ENCODE measurements at places on chromosomes 11 and 22. TPM values are rescaled to one million over a fixed set of nuclear protein-coding genes. Genes with fewer than 3 reads are reported as not detected.

DNA sequence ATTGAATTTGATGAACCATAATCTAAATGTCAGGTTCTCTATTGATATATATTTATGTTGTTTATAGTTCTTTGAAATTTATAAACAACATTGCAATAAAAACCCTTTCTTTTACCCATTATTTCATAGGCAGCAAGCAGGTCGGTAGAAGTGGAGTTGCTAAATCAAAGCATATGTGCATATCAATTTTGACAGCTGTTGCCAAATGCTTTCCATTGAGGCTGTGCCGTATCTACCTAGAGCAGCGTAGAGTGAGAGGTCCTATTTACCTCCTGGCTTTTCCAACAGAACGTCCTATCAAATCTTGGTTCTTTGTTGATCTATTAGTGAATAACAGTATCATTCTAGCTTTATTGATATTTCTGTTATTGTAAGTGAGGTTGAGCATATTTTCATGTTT, 77.5 kb upstream of the SLC22A12 start:
- no peak for DNase-seq

Gene LARGE1
- total RNA-seq = 6.6 TPM

Gene XKR3
- total RNA-seq = not detected

Gene FAU
- 211 TPM for total RNA-seq

GRCh38 chr11:58957922-58958321, 18.6 kb downstream of the GLYATL1 start:
- DNase-seq = no peak

DNA sequence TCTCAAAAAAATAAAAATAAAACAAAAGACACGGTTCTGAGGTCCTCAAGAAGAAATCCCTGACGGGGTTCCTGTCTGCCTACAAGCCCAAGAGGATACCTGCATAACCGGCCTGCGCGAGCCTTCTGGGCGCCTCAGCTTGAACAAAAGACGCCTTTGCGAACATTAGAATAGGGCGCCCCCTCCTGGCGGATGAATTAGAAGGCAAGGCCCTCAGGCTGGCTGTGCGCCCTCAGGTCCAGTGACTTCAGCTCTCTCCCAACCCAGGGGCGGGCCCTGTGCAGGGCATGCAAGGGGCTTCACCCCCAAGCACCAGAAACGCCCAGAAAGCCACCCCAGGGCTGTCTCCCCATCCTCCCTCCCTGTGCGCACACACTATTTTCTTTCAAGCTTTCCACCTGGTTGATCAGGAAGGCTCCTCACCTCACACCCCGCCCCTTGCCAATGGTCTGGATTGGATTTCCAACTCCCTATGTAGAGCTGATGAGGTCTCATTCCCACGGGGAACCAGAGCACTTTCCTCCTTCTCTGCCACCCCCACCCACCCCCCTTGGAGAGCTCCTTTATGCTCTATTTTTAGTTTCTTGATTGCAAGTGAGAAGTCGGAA, 273.3 kb downstream of the BUD13 start:
- DNase-seq = peak; percentile 62

GRCh38 chr11:33256813-33257159, 395 bp upstream of the HIPK3 start:
- no peak for DNase-seq

DNA sequence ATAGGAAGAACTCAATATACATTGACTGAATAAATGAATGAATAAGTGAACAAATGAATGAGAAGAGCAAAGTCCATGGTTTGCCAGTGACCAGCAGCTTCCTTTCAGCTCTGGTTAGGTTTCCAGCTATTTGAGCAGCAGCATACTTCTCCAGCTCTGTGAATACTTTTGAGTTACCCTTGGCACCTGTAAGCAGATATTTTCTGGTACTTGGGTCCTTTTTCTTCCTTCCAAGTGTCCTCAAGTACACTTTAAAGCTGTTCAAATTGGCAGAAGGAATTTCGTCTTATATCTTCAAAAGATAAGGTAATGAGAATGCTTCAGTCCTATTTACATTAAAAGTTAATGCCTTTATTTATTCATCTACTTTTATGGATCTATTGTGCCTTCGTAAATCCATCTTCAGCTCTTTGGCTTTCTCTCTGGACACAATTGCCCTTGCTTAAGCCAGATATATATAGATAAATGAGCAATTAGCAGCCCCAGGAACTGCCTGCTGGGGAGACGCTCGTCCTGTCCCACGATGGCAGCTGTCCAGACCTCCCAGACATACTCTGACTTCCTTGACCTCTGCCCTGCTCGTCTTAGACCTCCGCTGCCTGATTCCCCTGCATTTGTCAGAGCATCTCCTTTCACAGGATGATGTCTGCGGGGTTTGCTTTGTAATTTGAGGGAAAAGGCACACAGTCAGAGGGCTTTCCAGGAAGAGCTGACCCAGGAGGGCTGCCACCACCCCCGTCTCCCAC, 926.3 kb downstream of the OPCML start:
- DNase-seq = no peak

DNA sequence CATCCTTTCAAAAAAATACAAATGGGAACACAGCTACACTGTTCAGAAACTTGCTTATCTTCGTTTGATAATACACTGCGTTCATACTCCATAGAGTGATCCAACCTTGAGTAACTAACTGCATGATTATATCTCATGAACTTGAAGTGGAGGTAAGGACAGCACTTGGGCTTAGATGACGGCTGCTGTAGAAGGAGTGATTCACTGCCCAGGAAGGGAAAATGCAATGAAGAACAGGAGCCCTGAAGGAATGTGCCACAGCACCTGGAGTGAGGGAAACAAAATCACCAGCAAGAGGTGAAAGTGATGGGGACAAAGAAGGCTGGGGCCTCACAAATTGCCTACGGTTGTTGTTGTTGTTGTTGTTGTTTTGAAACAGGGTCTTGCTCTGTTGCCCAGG, 44.1 kb upstream of the SC5D start:
- no peak for DNase-seq

DNA sequence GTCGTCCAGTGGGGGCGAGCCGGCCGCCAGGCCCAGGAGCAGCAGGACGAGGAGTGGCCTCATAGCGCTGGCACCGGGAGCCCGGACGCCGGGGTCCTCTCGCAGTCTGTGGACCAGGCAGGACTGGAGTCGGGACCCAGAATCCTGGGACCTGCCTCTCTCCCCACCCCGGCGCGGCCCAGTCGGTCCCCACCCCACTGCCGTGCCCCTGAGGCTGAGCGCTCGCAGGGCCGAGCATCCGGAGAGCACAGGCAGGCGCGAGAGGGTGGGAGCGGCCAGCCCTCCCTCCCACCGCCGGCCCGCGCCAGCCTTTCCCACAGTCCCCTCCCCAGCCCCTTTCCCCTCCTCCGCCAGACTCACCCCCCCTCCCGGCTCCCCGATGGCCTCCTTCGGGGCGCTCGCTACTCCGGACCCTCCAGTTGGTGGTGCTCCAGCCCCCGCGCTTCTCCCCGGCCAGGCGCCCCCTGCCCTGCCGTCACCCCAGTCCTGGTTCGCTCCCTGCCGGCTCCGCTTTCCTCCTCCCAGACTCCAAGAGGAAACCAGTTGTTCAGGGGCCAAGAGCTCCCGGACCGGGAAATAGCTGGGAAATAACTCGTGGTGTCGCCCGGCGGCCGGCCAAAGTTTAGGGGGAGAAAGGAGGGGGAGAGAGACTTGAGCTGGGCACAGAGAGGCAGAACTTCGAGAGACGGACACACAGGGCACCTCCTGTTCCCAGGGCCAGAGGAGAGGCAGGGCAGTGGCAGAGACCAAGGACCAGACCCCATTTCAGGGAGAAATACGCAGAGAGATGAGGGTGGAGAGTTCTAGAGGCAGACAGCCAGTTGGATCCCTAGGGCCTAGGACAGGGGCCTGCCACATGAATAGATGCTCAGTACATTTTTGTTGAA, at the start of gene C1QTNF5:
C1QTNF5 (minus strand) TSS at position 549 of the 887 bp plus-strand sequence; CDS start at position 63, 486 bp downstream.
- peak; percentile 91 for DNase-seq

DNA sequence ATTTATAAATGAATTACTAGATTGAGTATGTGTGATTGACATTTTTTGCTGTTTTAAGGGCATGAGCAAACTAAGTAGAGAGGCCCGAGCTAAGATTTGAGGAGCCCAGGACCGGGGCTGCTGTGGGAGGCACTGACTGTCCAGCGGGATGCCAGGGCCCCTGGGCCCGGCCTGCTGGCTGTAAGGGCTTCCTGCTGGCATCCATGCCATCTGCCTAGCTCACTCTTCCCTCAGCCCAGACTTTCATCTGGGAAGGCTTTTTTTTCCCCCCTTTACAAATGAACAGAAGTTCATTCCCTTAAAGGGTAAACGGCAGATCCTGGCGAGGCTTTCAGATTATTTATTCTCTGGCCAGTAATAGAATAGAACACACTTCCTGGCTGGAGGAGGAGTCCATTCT, 16.0 kb upstream of the TP53I11 start:
- no peak for DNase-seq

DNA sequence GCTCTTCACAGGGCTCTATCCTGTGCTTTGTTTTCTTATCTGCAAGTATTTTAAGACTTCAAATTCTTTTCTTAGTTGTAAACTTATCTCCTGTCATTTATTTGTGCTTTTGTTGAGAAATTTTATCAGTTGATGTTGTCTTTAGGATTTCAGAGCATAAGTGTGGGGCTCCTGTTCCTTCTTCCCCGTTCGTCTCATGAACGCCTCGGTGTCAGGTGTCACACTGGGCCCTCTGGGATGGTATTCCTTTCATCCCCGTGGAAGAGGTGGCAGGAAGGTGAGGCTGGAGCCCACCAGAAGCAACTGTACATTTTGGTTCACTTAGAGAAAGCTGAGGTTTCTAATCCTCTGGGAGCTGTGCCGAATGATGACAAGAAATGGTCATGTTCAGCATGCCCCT, 17.9 kb downstream of the NADSYN1 start:
- DNase-seq = no peak

GRCh38 chr11:94766713-94767206, 1.4 kb upstream of the AMOTL1 start:
- no peak for DNase-seq

DNA sequence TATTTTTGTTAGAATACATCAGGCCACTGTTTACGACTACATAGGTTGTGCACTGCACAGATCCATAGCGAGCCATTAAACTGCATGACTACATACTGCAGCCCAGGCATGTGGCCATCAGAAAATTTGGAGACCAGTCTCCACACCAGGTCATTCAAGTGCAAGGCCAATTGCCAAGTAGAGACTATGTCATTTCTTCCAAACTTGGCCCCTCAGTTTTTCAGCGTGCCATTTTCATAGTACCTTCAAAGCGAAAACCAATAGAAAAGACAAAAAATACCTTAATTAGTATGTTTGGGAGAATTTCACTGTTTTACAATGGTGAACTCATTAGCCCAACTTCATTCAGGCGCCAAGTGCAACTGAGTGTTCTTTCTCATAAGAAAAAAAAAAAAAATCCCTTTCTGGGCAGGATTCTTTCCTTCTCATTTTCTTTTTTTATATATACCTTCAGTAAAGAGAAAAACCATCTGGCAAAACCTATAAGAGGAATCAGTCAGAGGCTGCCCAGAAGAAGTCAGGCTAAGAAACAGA, 30.4 kb downstream of the PAMR1 start:
- no peak for DNase-seq

- no peak for DNase-seq
Observed at GRCh38 chr22:33104147-33104854, 46.1 kb upstream of the SYN3 start.

GRCh38 chr11:134132808-134133207, 63.9 kb downstream of the JAM3 start:
- DNase-seq = no peak

DNA sequence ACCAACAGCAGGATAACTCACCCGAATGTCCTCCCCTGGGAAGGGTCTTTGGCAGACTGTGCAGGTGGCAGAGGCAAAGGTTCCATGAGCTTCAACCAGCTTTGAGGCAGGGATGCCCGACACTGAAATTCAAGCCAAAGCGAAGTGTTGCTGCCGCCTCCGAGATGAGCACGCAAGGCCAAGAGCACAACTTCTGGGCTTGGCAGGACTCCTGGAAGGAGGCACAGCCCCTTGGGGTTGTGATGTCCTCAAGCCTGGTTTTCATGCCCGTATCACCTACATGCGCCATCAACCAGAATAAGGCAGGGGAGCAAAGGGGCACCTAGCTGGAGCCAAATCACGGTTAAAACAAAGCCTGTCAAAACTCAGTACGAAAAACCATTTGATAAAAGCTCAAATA, 5.7 kb downstream of the SIRT3 start:
- DNase-seq = no peak

DNA sequence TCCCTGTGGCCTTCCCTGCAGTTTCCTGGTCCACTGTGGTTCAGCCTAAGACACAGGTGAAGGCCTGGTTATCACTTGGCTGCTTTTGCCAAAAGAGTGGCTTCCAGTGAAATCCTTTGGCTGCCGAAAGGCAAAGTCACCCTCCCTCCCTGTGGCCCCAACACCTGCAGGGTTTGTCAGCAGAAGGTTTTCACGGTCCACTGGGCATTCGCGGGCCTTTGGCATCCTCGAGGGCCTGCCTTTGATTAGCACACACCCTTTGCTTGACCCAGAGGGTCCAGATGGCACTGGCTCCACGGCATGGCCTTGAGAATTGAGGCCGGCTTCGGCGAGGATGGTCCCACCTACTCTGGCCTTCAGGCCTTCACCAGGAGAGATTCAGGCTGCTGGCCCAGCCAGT, 35.3 kb downstream of the RTN4R start:
- no peak for DNase-seq

Gene SLC5A12
- total RNA-seq = not detected

DNA sequence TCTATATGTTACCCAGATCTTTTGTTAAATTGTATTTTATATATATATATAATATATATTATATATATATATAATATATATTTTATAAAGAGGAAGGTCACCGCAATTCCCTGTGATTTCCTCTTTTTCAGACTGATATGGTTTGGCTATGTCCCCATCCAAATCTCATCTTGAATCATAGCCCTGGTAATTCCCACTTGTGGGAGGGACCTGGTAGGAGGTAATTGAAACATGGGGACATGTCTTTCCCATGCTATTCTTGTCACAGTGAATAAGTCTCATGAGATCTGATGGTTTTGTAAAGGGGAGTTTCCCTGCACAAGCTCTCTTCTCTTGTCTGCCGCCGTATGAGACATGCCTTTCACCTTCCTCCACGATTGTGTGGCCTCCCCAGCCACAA, 157.6 kb downstream of the RAB38 start:
- DNase-seq = no peak

DNA sequence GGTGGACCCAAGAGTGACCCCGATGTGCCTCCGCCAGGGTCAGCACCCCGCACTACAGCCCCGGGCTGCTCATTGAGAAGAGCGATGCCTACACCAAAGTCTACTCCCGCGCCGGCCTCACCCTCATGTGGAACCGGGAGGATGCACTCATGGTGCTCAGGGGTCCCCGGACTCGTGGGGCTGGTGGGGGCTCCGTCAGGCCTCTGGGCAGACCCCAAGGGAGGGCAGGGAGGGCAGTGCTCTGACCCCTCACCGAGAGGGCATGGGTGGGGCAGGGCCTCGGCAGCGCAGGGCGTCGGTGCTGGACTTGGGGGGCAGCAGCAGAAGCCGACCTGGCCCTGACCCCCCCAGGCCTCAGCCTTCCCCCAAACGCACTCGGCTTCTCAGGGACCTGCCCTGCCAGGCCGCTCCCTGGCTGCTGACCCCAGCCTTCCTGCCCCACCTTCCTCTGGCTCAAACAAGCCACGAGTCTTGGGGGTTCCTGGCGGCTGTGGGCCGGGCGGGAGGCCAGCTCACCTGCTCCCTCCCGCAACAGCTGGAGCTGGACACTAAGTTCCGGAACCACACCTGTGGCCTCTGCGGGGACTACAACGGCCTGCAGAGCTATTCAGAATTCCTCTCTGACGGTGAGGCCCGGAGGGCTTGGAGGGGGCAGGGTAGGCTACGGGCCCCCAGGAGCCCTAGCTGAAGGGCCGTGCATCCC, 2.9 kb downstream of the MUC2 start:
- no peak for DNase-seq

Gene SYCE3
- not detected for total RNA-seq

Gene EHF
- not detected for total RNA-seq

Gene CD248
- total RNA-seq = under 0.01 TPM

Gene C11orf87
- total RNA-seq = not detected
